ENCODE measurements at places on chromosomes 7 and 10.

DNA sequence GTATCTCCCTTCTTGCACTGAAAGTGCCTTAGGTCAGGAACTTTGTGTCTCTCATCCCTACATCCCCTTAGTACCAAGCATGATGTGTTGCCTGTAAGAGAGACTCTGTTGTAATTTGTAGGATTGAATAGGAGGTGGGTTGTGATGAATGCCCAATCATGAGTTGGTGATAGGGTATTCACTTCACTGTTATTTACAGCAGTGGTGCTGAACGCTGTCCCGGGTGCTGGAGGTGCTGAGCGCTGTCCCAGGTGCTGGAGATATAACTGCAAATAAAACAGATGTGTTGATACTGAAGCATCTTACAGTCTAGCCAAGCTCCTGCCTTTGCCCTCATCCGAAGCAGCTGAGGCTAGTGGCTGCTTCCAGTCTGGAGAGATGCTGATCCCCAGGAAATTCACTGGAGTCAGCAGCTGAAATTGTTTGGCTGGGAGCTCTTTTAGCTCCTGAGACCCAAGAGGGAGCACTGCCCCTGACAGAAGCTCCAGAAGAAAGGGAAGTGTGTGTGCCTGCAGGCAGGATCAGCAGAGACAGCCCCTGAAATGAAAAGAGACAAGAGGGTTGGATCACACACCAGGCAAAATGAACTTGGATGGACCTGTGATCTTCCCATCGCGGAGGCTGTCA, 183.4 kb downstream of the SORCS3 start:
- no peak for DNase-seq

GRCh38 chr7:32163141-32163806, 93.1 kb upstream of the PDE1C start:
- DNase-seq, result no peak

GRCh38 chr10:75350791-75351190, 50.8 kb downstream of the ZNF503 start:
- no peak for DNase-seq

DNA sequence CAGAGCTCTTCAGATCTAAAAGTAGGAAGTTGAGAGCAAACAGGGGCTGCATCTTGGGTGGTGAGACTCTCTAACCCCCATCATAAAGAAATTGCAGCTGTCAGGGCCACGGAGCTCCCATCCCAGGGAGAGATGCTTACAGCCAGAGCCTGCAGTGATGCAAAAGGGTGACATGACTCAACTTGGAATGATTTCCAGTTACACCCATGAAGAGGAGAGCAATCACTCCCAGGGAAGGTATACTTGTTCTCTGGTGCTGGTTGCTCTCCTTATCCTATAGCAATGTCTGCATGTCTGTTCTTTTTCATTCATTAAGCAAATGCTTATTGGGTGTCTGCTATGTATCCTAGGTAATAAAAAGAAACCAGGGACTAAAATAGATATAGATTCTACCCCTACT, 228.0 kb downstream of the RAB11FIP2 start:
- no peak for DNase-seq

All from NCI-H1105 treated with DMSO at 0.1 percent for 48 hours (cell line).